ENCODE measurements at places on chromosomes 6 and 20.
A peak's percentile ranks its signal among the peaks of the same experiment; 100 is the strongest.

- DNase-seq = no peak
Observed at GRCh38 chr20:8078528-8078914, 53.5 kb upstream of the PLCB1 start.

GRCh38 chr6:143515061-143515760 is 3.7 kb upstream of the FUCA2 start:
- DNase-seq = no peak

- no peak for DNase-seq
Observed at GRCh38 chr6:55782275-55782674, 93.1 kb downstream of the BMP5 start.

- DNase-seq = no peak
Observed at GRCh38 chr6:17446713-17447112, 53.3 kb downstream of the CAP2 start.

DNA sequence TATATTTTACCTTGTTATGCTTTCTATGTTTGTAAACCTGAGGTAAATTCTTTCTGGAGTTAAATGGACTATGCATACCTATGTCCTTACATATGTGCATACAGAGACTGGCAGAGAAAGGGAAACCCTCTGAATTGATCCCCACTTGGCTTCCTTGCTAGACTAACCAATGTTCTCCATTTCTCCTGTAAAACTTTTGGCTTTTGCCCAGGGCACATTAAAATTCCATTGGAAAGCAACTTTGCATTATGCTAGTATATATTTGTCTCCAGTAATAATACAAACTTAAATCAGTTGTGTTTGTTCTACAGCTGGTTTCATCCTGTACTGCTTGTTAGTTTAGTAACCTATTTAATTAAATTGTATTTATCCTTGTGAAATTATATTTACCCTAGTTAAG is 646.0 kb upstream of the MARCKS start:
- no peak for DNase-seq

GRCh38 chr20:4471221-4471620 is 250.5 kb upstream of the PRND start:
- no peak for DNase-seq

DNA sequence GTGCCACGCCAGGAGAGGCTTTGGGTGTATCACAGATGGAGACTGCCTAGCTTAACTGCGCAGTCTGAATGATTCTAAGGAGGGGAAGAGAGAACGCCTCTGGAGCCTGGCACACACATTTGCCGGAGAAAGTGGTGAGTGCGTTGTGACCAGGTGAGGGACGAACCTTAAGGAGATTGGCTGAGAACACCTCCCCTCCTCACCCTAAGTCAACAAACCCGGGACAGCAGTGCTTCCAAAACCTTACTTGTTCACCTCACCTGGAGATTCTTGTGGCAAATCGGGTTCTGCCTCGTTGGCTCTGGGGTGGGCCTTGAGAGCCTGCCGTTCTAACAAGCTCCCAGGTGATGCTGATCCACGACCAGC is 9.4 kb downstream of the SYNJ2 start:
- DNase-seq = no peak

DNA sequence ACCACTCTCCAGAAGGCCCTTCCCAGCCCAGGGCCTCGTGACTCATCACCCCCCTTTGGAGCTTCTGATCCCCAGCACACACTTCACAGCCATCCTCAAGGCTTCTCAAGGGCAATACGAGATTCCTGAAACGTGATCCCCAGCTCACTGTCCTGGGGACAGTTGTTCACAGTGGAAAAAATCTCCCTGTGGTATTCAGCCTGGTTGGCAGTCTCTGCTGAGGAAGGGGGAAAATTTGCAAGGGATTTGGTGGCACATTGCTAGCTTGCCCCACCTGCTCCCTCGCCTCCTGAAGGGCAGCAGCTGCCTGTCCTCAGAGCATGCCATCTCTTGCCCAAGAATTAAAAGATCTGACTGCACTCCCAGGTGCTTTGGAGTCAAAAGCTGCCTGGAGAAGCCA is 20.7 kb upstream of the PKHD1 start:
- DNase-seq = no peak

DNA sequence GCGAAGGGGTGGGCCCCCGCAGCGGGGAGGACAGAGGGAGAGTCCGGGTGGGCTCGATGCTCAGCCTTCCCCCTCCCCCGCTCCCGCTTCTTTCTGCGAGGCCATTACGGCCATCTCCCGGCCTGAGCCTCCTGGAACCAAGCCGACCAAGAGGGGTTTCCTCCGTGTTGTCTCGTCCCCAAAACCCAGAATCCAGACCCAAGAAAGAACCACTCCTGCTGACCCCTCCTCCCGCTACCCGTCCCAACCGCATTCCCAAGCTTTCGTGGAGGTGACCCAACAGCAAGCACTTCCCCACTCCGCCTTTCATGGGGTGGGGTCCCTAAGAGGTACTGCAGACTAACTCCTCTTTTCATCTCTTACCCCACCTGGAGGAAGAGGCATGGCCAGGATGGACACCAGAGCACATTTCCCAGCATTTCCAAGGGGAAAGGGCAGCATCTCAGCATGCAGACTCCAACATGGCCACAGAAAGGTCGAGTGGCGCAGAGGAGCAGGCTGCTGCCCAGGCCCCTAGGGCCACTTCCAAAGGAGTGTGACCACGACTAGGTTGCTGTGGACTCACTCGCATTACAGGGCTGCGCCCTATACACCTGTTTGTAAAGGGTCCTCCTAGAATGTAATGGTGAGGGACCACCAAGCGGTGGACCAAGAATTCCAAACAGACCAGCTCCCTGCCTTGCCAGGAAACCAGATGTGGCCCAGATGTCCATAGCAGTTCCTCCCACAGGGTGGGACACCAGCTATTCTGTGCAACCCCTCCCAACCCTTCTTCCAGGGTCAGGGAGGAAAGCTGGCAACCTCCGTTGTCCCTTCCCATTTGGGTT is 53.4 kb downstream of the MRPL14 start:
- no peak for DNase-seq

DNA sequence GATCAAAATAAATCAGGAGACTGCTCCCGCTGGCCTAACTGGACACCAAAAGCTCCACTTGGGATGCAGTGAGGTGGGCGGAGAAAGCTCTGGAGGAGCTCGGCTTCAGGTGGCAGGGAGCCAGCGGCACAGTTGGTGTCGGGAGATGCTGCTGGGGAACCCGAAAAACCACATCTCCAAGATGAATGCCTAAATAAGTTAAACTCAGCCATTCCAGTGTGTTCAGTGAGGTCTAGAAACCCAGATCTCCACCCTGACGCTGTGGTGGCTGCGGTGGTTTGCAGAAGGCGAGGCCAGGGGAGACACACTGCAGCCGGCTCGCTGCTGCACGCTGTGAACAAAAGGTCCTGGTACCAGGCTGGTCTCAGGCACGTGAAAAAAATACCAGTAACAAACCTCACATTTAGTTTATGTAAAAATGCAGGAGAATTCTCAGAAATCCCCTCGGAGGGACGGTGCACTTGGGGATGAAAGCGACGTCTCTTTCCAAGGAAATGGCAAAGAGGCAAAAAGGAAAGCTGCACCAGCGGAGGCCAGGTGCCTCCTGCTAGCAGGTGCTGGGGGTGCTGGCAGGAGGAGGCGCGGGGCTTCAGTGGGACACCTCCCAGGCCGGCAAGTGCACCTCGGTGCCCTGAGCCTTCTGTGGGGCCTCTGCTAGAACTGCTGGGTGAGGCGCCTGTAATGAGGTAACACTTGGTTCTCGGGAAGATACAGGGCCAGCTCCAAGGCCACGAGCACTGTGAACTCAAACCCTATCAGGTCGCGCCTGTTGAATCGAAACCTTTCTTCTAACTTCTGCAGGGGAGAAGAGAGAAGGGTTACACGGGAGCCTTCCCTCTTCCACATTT is 3.6 kb downstream of the RPS21 start:
- no peak for DNase-seq

DNA sequence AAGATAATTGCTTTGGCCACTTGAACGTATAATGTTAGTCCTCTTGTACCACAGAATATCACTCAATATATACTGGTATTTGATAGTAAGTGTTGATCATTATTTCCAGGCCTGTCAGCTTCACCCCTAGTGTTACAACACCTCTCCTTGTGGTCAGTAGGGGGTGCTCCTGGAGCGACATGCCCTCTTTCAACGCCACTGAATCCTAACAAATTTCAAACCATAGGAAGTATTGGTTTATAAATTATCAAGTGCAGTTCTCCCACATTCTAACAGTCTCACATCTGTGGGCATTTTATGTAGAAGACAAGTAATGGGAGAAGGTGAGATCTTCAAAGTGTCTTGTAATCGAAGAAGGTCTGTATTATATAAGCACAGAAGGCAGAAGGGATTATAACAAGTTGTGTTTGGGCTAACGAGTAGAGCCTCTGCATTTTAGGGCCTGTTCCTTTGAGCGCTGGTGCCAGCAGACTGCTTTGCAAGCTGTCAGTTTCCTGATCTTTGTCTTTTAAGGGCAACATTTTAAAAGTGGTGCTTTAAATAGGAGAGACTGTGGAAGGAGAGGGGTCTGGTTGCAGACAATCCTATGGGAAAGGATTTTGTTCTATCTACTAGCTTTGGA is 57.1 kb upstream of the CEP162 start:
- peak; percentile 20 for DNase-seq

DNA sequence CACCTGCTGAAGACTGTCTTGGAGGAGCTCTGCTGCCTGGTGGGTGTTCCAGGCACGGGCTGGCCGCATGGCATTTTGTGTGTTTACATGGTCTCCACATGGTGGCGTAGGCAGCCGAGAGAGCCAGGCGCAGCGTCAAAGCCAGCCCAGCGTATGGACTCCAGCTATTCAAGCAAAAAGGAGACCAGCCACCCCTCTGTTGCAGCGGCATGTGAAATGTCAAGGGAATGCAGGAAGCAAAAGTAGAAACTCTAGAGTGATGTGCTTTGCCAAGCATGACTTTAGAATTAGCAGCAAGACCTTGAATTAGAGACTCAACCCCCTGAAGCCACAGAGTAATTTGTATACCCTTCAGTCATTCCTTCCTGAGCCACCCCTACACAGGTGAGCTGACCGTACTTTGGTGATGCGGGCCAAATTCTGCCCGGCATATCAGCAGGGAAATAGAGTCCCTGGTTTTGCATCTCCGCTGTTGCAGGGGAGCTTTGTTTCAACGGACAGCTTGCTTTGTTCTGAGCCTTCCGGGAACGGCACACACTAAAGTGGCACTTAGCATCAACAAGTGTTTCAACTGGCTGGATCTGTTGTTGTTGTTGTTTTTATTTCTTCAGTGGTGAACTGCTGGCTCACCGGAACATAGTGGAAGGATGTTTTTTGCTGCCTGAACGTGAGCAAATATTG is 48.5 kb downstream of the FNDC1 start:
- peak; percentile 74 for DNase-seq

- no peak for DNase-seq
Observed at GRCh38 chr6:149079456-149079855, 238.1 kb upstream of the TAB2 start.

- no peak for DNase-seq
Observed at GRCh38 chr6:143064951-143065683, 4.4 kb downstream of the AIG1 start.
